NCI-H187 (cell line): ENCODE measurements at places on chromosomes 4 and X.

DNA sequence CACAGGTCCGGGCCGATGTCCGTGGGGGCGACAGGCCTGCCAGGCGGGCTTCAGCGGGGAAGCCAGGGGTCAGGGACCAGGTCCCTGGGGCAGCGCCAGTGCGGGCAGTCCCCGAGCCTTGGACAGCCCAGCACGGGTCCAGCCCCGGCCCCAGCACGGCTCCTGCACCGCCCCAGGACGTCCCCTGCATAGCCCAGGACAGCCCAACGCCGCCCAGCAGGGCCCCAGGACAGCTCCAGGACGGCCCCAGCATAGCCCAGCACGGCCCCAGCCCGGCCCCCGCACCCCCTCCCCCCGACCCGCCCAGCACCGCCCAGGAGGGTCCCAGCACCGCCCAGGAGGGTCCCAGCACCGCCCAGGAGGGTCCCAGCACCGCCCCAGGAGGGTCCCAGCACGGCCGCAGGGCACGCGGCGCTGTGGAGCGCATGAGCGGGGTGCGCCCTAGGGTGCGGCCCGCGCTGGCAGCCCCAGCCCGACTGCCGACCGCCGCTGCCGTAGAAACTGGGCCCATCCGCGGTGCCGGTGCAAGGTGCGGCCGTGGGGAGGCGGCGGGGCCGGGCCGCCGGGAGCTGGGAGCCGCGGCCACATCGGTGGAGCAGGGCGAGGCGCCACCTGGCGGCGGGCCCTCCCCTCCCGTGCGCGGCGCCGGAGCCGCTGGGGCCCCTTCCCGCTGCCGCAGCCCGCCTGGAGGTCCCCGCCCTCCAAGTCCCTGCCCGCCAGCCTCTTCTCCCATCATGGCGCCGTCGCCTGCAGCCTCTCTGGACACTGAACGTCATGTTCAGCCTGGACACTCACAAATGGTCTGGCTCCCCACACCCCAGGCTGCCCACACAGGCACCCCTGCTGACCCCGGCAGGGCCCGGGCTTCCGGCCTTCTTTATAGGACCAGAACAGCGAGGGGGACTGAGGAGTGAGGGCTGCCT is 106.8 kb upstream of the NKX1-1 start:
- no peak for DNase-seq

- no peak for DNase-seq
Measured at GRCh38 chrX:153684467-153685155, 3.1 kb upstream of the SLC6A8 start.

GRCh38 chrX:23575281-23575680 is 92.0 kb upstream of the PRDX4 start:
- no peak for DNase-seq

DNA sequence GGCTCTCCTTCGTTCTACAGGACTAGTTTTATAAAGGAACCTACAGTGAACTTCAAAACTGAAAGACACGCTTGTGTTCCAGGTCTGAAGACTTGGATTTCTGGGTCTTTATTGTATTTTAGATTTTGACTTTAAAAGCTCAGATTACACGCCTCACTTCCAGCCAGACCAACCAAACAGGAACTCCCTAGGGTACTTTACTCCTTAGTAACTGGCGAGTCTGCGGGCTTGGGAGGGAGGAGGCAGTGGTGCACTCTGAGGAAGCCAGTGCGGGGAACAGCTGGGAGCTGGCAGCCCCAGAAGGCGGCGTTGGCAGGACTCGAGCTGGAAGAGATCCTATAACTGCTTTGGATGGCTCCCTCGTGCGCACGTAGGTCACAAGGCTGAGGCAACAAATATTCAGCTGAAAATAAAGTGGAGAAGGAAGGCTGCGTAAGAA is 391 bp upstream of the PHKA1 start:
- DNase-seq = peak; percentile 21
